ENCODE measurements at places on chromosomes 6 and 20.

DNA sequence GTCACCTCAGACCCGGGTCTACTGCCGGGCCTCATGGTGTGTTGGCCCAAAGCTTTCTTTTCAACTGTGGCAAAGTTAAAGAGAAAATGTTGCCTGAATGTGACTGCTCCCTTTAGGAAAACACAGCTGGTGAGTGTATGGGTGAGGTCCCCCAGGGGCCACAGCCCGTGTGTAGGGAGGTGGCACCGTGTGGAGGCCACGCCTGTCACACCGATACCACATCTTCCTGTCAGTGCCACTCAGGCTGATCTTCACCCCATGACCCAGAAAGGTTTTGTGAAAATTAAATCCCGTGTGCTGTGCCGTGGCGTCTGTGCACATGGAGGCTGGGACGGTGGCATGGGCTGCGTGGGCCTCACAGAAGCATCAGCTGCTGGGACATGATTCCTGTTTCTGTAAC, 10.7 kb upstream of the ADRM1 start:
- DNase-seq = no peak

- no peak for DNase-seq
These were observed 49.4 kb upstream of the NOX3 start for GRCh38 chr6:155504848-155505607.

GRCh38 chr6:82084324-82084920, 163.1 kb downstream of the IBTK start:
- no peak for DNase-seq

DNA sequence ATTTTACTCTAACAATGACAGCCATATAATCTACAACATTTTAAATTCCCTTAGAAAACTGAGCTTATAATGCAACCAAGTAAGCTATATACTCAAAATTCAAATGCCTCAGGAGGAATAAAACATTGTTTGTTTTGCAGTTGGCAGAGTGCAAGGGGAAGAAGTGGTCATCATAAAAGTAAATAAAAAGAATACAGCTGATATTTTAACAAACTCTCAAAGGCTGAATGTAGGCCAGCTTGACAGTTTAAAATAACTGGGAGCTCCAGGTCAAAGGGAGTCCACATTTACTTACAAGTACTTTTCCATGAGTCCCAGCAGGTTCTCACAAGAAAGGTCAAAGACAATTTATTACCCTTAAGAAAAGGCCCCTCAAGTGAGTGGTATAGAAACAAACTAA, 589.8 kb downstream of the BCKDHB start:
- DNase-seq = no peak

- DNase-seq = no peak
These were observed 634 bp downstream of the ITPA start for GRCh38 chr20:3209946-3210317.

- no peak for DNase-seq
These were observed 38.5 kb downstream of the ARFGEF2 start for GRCh38 chr20:48959899-48960550.

DNA sequence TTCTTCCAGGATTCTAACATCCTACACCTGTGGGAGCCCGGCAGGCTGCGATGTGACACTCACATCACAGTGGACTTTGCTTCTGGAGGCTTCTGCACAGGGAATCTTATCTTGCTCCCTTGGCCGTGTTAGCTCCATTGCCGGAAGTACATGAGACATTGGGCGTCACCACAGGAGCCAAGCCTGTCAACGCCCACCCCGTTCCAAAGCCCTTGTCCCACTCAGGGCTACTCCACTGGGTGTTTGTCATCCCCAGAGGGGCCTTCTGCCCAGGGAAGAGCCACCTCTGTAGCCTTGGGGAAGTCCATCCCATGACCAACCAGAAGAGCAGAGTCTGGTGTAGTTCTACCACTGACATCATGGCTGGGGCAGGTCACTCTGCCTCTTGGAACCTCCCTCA, 1.7 kb downstream of the RAB44 start:
- no peak for DNase-seq

GRCh38 chr6:31358302-31358701, 1.3 kb upstream of the HLA-B start:
- DNase-seq = no peak

DNA sequence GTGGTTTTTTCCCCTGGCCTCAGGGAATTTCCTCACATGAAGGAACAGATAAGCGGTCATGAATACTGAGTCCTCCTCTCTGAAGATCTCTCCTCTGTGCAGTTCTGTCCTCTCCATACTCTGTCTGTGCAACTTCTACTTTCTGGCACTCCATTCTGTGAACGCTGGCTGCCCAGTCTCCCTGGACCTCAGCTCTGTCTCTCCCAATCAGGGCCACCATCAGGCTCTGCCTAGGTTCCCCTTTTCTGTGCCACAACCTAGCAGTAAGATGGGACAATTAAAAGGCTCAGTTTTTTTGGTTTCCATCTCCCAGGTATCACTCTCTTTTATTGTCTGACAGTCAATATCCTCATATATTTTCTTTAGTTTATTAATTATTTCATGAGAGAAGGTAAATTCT, 4.8 kb upstream of the ADGB start:
- DNase-seq = no peak

- DNase-seq = no peak
These were observed 90.0 kb upstream of the DTNBP1 start for GRCh38 chr6:15752820-15753219.

DNA sequence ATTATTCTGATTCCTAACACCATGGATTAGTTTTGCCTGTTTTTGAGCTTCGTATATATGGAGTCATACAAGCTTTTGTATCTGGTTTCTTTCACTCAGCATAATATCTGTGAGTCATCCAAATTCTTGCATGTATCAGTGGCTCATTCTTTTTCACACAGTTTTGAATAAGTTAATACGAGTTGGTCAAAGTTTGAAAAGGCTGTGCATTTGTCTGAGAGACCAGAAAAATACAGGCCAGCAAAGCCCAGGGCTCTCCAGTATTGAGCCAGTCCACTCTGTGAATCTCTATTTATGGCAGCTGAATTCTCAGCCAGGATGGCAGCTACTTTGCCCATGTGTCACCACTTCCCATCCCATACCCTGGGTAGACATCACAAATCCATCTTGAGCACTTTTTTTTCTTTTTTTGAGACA, 7.2 kb upstream of the CHMP4B start:
- DNase-seq = peak; percentile 81

- DNase-seq = no peak
These were observed 48.5 kb downstream of the FHL5 start for GRCh38 chr6:96611342-96611991.

- DNase-seq = no peak
These were observed 16.2 kb upstream of the RBL1 start for GRCh38 chr20:37111926-37112455.

GRCh38 chr6:142459271-142459670, 157.5 kb downstream of the ADGRG6 start:
- DNase-seq = no peak

- DNase-seq = no peak
These were observed 113.6 kb upstream of the IFNGR1 start for GRCh38 chr6:137332637-137333280.

DNA sequence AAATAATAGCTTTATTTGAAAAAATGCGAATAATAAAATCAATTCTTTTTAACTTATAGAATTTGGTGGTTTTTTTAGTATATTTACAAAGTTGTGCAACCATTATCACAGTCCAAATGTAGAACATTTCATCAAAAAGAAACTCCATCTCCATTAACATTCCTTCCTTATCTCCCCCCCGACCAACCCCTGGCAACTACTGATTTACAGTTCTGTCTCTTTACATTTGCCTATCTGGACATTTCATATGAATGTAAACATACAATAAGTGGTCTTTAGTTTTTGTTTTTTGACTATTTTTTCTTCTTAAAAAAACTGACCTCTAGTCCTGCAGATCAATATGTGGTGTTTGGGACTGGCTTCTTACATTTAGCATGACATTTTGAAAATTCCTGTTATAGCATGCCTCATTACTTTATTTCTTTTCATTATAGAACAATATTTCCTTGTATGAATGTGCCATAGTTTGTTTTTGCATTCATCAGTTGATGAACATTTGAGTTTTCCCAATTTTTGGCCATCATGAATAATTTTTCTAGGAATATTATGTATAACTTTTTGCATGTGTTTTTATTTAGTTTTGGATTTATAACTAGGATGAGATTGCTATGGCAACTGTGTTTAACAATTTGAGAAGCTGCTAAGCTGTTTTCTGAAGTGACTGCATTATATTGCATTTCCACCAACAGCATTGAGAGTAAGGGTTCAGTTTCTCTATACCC, 344.7 kb downstream of the NKAIN2 start:
- no peak for DNase-seq

GRCh38 chr20:32597714-32598113, 12.6 kb upstream of the NOL4L start:
- no peak for DNase-seq

DNA sequence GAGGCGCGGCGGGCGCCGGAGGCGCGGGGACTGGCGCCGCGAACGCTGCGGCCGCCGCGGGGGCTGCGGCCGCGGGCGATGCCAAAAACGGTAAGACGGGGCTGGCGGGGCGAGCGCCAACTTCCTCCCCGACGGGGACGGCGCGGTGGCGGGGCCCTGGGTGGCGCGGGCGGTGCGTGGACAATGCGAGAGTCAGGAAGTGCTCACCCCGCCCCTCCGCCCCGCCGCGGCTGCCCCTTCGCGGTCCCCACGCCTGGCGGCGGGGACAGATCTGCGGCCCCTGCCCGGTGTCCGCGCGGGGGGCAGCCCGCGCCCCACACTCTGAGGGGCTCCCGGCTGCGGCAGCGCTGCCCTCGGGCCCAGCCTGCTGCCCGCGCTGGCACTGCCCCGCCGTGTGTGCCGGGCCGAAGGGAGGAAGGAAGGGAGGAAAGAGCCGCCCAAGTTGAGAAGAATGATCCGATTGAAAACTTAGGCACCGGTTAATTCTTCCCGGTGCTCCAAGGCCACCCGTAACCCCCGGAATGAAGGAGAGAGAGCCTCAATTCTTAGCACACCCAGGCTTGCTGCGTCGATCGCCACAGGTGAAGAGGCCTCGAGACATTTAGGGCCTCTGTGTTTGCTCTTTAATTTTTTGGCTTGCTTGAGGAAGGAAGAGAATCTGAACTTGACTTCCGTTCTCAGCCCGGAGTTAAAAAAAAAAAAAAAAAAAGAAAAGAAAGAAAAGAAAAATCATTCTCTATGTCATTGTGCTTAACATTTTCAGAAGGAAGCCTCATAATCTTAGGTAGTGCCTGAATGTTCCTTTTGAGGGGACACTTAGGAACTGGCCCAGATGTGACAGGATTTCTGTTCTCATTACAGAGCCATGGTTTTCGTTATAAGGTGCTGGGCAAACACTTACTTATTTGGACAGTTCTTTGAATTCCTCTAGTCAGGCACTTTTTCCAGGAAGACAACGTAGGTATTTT, 982 bp downstream of the HECA start:
- DNase-seq = no peak

DNA sequence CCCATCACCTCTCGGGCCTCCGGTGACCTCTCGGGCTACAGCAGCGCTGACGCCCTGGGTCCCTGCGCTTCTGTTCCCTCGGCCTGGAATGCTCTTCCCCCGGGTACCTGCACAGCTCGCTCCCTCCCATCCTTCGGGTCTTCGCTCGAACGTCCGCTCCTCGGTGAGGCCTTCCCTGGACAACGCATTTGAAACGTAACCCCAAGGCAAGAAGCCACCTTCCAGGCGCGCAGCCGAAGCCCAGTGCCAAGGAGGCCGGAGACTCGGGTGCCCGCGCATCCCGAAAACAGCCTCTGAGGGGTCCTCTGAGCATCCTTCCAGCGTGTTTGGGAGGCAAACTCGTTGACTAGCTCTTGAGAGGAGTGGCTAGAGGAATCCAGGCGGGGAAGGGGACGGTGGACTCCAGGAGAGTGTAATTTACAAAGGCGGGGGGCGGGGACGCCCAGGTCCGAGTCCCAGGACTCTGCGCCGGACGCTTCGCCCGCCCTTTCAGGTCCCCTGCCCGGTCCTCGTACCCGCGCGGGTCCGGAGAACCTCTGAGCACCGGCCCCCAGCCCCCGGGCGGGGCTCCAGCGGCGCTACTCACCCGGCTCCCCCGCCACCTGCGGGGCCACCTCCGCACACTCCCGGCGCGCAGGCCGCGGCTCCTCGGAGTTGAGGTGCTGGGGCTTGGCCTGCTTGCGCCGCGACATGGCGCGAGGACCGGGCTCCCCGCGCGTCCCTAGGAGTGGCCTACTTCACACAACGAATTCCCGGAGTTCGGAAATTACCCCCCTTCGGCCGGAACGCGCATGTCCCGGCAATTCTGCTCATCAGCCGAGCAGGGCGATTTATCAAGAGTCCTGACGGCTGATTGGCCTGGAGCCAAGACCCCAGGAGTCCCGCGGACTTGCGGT, 86.8 kb downstream of the ZFP64 start:
- DNase-seq = no peak

DNA sequence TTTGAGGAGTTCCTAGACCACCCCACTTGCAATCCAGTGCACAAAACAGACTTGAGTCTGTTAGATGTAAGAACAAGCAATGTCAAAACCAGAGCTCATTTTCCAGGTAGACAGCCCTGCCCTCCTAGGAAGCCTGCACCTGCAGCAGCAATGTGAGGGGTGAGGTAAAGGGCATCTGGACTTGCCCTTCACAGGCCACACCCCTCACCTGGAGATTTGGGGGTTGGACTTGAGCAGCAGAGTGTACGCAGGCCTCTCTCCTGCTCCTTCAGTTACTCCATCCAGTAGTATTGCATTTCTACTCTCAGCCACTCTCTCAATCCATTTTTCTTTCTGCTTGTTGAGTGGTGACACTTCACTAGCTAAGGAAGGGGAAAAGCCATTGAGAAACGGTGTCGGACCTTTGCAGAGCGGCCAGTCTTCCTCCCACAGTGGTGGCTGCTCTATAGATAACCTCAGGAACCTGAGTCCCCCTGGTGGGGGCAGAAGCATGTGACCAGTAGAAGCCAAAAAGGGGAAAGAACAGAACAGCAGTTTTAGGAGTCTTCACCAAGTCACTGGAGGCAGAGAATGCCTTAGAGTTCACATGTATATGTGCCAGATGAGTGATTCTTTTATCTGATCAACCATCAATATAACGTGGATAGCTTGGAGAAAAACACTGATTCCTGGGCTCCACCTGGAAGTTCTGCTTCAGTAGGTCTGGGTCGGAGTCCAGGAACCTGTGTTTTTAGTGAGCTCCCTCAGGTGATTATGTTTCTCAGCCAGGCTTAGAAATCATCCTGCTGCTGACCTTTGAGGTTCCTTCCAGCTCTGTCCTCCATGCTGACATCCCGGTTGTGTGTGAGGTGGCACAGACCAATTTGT, 28.0 kb downstream of the ARFGEF2 start:
- no peak for DNase-seq

DNA sequence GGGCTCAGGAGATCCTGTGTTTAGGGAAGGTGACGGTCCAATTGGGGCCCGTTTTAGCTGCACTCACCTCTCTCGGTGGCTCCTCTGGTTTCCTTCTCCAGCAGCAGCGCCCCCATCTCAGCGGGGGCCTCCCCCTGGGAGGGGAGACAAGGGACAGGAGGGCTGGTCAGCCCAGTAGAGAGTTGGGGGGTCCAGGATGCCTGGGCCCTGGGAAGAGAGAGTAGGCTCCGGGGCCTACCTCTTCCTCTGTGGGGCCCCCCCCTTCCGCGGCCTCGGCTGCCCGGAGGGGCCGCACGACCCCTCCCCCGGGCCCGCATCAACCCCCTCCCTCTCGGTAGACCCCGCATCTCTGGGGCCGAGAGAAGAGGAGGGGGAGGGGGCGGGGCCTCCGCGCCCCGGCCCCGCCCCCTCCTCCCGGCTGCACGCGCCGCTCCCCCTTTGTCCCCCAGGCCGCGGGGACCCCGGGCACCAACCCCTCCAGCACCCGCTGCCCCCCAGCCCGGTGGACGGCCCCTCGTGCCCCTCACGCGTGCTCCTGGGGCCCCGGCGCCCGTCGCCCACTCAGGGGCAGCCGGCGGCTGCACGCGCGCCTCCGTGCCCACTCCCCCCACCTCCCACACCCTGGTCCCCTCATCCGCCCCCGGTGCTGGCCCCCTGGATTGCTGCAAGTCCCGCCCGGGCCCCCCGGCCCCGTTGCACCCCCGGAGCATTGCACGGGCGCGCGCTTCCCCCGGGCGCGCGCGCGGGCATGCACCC, 464 bp downstream of the EHMT2 start:
- DNase-seq = no peak
